ENCODE measurements at places on chromosomes 1 and 21.

DNA sequence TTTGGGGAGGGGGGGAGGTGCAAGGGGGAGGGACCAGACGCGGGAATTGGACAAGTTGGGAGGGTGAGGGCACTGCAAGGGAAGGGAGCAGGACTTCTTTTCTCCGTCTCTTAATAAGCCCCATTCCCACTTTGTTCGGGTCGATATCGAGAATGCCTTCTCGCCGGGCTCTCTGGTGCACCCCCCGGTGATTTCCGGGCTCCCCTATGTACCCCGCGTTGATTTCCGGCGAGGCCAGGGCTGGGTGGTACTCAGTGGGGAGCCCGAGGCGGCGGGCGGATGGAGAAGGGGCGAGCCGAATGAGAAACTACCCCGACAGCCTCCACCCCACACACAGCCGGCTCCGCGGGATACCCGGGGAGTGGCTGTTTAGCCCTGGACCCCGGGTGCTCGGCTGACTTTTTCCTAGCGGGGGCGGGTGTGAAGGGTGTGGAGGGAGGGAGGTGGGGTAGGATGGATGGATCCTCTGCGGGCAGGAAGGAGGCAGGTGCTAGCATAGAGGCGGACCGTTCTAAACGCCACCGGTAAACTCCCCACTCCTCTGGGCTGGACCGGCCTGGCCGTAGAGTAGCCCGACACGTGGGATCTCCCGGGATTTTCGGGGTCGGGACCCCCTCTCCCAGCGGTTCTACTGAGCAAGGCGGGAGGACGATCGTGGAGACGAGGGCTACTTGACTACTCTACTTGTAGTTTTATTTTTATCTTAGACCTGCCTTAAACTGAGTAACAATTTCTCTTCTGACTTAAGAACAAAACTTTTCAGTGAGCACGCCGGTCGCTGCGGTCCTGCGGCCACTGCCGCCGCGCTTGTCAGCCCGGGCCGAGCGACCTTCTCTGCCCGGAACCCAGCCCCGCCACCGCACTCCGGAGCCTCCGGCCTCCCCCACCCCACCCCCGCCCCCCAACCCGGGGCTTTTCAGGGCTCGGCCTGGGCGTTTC is 1.0 kb downstream of the RNF220 start:
- H3K36me3 ChIP-seq, result no peaks in the 10 kb centered on the region
- peaks cover 59% of the 10 kb centered on the region for H3K27me3 ChIP-seq
- DNase-seq, result peak; percentile 65
- H3K4me1 ChIP-seq, result peaks cover 47% of the 10 kb centered on the region

GRCh38 chr21:46397211-46397905 is 61.3 kb upstream of the DIP2A start:
- H3K27ac ChIP-seq, result no peak overlapping the region
- H3K4me1 ChIP-seq, result no peaks in the 10 kb centered on the region
- no peak for DNase-seq
- H3K27me3 ChIP-seq, result no peaks in the 10 kb centered on the region
- no peaks in the 10 kb centered on the region for H3K36me3 ChIP-seq

DNA sequence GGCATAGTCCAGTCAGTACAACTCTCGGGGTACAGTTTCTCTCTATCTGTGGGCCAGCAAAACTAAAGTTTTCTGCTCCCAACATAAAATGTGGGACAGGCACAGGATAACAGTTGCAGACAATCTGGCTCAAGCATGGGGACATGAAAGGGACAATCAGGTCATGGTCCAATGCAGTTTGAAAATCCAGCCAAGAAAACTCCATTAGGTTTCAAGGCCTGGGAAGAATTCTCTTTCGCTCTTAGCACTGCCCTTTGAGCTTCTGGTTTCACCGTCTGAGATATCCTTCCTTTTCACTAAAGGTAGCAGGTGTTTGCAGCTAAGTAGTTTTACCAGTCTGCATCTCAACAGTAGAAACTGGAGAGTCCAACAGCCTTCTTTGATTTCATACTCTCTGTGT is 21.1 kb upstream of the IL22RA1 start:
- no peaks in the 10 kb centered on the region for H3K27me3 ChIP-seq
- no peak for DNase-seq
- no peak overlapping the region for H3K4me3 ChIP-seq
- H3K4me1 ChIP-seq, result no peaks in the 10 kb centered on the region
- peaks cover 8% of the 10 kb centered on the region for H3K36me3 ChIP-seq
- H3K27ac ChIP-seq, result no peak overlapping the region

DNA sequence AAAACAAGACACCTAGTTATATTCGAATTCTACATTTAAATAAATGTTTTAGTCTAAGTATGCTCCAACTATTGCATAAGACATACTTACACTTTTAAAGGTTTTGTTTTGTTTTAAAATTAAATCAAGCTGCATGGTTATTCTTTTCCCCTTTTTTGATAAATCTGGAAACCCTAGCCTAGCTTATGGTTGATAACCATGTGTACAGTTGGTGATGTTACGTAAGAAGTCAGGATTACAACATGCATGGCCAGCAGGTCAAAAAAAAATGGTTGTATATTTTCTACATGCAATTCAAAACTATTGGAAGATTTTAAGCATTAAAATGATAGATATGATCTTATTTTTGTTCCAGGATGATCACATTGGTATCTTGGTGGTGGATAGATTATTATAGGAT is 1600.6 kb downstream of the PLA2G4A start:
- no peak overlapping the region for H3K4me3 ChIP-seq
- no peak overlapping the region for H3K27ac ChIP-seq
- H3K36me3 ChIP-seq, result no peaks in the 10 kb centered on the region
- DNase-seq, result no peak

DNA sequence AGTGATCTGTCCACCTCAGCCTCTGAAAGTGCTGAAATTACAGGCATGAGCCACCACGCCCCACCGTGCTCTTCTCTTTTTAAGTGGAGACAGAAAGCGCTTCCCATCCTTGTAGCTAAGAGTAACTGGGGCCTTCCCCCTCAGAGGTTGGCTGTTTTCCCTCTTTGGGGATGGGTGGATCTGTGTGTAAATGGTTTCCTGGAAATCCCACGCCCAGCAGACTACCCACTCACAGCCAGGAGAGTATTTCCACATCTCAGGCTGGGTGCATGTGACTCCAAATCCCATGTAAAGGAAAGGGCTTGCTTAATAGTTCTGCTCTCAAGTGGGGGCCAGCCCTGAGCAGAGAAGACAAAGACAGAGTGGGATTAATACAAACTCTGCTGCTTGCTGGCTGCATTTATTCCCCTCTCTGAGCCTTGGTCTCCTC is 19.6 kb upstream of the TCEA3 start:
- H3K27me3 ChIP-seq, result no peaks in the 10 kb centered on the region
- no peak overlapping the region for H3K27ac ChIP-seq
- H3K4me1 ChIP-seq, result no peaks in the 10 kb centered on the region
- no peaks in the 10 kb centered on the region for H3K36me3 ChIP-seq
- DNase-seq, result no peak
- no peak overlapping the region for H3K4me3 ChIP-seq

GRCh38 chr1:109816175-109816811 is 52.6 kb upstream of the EPS8L3 start:
- no peak overlapping the region for H3K4me3 ChIP-seq
- peaks cover 39% of the 10 kb centered on the region for H3K4me1 ChIP-seq
- no peaks in the 10 kb centered on the region for H3K36me3 ChIP-seq
- no peak overlapping the region for H3K27ac ChIP-seq
- peak; percentile 51 for DNase-seq

Data from B cell (primary cell).